ENCODE measurements at places on chromosomes 1 and 21.

DNA sequence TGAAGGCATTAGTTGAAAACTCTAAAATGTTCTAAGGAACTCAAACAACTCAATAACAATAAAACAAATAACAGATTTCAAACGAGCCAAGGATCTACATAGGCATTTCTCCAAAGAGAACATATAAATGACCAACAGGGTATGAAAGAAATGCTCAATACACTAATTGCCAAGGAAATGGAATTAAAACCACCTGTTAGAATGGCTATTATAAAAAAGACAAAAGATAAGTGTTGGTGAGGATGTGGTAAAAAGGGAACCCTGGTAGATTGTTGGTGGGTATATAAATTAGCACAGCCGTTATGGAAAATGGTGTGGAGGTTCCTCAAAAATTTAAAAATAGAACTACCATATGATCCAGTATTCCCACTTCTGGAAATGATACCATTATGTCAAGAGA, 9.1 kb upstream of the VAV3 start:
- no peak for DNase-seq

DNA sequence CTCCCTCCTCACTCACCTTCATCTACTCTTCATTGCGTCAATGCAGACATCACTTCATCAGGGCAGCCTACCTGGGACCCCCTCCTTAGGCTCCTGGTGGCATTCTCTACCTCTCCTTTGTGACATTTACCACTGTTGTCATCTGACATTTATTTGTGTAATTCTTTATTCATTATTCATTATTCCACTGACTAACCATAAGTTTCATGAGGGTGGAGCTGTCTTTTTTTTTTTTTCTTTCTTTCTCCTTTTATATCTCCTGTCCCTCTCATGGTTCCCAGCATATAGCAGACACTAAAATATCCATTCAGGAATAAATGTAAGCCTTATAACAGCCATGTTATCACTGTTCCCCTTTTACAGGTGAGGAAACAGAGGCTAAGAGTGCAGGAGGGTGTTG, 126.8 kb downstream of the KAZN start:
- DNase-seq, result no peak

DNA sequence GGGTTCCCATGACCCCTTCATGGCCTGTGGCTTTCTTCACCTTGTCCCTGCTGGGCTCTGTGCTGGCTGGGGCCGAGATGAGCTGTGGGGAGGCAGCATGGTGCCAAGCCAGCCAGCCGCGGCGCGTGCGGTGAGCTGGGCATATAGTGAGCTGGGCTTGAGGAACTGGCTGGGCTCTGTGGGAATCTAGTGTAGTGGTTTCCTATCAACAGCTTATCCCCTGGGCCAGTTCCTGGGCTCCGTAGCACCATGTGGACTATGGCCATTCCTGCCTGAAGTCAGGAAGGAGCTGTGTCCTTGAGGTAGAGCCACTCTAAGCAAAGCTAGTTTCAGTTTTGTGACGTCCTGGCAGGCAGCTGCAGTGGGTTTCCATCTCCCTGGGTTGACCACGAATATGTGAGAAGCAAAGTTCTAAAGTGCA, 1.8 kb downstream of the NCMAP start:
- DNase-seq, result no peak

DNA sequence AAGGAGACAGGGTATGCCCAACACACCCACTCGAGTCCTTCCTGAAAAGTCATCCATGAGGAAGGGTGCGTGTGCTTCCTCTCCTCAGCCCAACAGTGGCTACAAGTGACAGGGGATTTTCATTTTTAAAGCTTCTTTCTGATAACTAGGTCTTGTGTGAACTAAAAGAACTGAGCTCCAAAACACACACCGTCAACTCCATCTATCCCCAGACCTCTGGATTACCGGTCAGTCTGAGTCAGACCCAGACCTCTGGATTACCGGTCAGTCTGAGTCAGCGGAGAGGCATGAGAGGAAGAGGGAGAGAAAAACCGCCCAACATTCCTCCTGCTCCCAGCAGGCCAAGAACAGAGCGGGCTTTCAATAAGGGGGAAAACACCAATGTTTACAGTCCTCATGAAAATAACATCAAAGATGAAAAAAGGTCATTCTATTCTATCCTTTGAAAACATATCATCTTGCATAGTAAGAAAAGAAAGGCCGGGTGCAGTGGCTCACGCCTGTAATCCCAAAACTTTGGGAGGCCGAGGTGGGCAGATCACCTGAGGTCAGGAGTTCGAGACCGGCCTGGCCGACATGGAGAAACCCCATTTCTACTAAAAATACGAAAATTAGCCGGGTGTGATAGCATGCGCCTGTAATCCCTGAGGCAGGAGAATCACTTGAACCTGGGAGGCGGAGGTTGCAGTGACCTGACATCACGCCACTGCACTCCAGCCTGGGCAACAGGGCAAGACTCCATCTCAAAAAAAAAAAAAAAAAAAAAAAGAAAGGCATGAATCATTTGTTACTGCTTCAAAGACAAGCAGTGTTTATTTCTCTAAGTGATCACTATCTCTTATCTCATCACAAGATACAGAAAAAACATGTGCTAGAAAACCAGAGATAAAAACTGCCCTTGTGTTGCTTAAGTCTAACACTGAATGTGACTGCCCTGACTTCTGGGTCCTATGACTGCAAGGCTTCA, 3.4 kb downstream of the PTTG1IP start:
- no peak for DNase-seq

GRCh38 chr1:93178418-93178817, 1.8 kb downstream of the TMED5 start:
- no peak for DNase-seq

- no peak for DNase-seq
Measured at GRCh38 chr1:28905921-28906666, 8.3 kb upstream of the EPB41 start.

DNA sequence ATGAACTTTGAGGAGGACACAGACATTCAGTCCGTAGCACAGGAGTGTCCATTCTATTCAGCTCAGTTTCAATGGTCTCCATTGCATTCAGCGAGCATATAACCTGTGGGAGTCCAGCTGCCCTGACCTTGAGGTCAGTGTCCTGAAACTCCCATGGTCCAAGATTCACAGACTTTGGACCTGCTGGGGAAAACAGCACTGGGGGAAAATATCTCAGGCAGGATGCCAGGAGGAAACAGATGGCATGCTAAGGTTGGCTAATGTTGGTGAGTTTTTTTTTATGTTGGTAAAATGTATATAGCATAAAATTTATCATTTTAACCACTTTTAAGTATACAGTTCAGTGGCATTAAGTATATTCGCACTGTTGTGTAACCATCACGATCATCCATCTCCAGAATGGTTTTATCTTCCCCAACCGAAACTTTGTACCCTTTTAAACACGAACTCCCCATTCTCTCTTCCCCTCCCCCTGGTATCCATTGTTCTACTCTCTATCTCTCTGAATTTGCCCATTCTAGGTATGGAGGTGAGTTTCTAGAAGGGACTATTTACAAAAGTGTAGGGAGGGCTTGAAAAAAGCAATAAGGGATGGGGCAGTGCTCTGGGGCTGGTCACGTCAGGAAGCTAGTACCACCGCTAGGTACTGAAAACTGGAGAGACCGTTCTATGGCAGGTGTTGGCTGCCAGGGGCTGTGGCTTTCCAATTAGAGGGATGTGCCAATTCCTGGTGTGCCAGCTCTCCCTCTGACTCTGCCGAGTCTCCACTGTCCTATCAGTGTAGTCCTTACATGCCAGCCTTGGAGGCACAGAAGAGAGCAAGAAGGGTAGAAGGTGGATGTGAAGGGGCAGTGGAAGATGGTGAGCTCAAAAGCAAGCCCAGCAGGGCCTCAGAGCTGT, 85.3 kb downstream of the FOXD2 start:
- DNase-seq, result no peak

DNA sequence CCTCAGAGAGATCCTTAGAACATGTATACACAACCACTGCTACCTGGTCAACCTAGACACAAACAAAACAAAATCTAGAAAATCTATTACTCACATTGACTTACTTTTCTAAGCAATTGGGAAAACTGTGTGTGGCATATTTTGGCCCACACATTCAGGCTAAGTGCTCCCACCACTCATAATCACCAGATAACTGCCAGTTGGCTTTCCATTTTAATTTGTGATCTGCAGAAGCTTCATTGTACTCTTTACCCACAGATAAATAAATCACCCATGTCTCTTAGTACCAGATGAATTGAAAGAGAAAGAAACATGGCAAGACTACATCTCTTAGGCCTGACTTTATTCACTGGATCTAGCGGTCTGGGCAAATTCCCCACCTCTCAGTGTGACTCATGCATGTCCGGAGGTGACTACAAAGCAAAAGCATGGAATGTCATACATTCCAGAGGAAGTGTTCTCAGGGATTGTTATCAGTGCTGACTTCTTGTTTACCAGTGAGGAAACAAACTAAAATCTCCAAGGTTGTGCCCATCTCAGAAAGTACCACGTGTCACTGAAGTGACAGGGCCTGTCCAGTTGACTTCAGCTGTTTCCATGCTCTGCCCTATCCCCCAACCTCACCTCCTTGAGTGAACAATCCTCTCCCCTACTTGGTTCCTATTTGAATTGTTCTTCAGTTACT, 52.4 kb upstream of the BCL10 start:
- DNase-seq, result no peak

- no peak for DNase-seq
Measured at GRCh38 chr1:31793586-31794285, 22.1 kb downstream of the SPOCD1 start.

GRCh38 chr1:160460683-160461287, 60.4 kb downstream of the VANGL2 start:
- no peak for DNase-seq

DNA sequence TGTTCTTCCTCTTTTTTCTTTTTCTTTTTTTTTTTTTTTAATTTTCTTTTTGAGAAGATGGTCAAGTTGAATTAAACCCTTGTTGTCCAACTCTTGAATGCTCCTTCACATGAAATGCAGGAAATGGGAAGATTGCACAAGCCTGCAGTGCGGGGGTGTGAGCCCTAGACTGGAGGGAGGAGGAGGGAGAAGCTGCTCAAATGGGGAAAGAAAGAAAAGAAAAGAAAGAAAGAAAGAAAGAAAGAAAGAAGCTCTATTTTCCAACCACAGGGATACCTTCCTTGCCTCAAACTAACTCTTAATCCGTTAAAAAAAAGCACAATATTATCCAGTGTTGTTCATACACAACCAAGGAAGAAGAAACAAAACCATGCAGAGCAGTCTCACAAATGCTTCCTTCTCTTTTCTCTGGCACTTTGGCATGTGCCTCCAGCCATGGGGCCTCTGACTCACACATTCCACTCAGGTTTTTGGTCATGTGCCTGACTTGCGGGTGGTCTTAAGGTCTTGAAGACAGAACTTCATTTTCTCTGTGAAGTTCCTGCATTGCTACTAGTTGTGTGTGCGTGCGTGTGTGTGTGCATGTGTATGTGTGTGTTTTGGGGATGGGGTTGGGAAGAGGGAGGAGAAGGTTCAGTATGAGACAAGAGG, 276.1 kb downstream of the RPS6KC1 start:
- DNase-seq, result no peak

- DNase-seq, result no peak
Measured at GRCh38 chr1:51760872-51761271, 117.7 kb downstream of the NRDC start.

GRCh38 chr1:211328084-211328694, 1.6 kb downstream of the TRAF5 start:
- DNase-seq, result no peak

GRCh38 chr1:32170991-32171390, 8.5 kb upstream of the TXLNA start:
- no peak for DNase-seq

DNA sequence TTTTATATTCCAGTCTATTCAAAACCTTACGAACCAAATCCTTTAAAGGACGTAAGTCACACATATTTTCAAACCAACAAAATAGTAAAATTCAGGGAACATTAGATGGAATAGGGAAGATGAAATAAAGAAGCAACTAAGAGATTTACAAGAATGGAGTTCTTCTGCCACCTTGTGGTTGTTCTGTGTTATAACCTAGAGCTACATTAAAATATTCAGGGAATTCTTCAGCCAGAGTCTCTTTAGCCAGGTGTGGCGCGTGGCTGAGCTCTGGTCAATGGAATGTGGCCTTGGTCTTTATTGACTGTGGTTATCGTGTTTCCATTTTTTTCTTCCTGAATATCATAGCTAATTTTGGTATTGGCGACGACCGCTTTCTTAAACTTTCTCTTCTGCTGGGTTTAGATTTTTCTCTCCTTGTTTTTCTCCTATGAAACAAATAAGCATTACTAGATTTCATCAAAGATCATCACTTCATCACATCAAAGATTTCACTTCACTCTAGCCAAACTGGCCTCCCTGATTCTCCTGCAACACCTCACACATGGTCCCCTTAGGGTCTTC, 221.3 kb downstream of the MRPL39 start:
- DNase-seq, result no peak

GRCh38 chr1:154453574-154454352, 48.3 kb upstream of the TDRD10 start:
- no peak for DNase-seq

- no peak for DNase-seq
Measured at GRCh38 chr1:67941746-67942145, 108.5 kb upstream of the GNG12 start.

DNA sequence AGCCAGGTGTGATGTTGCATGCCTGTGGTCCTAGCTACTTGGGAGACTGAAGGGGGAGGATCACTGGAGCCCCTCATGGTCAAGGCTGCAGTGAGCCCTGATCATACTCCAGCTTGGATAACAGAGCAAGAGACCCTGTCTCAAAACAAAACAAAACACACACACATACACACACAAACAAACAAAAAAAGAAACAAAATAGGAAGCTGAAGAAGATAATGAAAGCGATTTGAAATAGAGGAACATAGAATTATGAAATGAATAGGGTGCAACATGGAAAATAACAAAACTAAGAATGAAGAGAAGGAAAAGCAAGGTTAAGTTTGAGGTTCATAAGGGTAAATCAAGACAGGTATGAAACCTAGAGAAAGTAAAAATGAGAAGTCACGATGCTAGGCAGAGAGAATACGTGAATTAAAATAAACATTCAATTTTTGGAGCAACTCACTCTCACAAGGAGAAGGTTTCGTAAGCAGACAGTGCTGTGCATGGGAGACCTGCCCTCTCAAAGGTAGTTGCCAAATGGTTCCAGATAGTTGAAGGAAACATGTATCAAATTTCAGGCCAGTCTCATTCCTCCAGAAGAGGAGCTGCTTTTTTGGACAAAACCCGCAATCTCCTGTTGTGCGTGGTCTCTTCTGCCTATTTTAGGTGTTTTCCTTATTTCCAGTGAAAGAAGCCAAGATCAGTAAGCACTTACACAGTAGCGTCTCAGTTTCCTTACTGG, 3.3 kb downstream of the CD46 start:
- no peak for DNase-seq

Data from stimulated activated CD4-positive, alpha-beta T cell treated with anti-CD3 and anti-CD28 coated beads, Interleukin-1b, Interleukin-23, amount 100 ng/mL, for 24 hours (primary cell).